ENCODE measurements at places on chromosomes 2 and 18.

DNA sequence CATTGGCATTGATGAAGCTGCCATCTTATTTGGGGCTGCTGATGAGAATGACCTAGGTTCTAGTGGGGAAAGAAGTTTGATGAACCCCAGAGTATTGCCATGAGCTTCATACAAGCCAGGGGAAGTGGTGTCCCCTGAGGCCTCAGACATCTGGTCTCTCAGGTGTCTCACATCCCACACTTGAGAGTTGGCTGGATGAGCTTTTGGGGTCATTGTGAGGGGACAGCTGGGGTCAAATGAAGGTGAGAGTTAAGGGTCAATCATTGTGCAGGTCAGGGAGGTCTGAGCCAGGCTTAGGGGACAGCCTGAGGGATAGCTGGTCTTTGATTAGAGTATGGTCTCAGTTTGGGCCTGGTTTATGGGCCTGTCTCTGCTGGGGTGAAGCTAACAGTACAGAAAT is 336.5 kb downstream of the CYP26B1 start:
- no peak for DNase-seq

DNA sequence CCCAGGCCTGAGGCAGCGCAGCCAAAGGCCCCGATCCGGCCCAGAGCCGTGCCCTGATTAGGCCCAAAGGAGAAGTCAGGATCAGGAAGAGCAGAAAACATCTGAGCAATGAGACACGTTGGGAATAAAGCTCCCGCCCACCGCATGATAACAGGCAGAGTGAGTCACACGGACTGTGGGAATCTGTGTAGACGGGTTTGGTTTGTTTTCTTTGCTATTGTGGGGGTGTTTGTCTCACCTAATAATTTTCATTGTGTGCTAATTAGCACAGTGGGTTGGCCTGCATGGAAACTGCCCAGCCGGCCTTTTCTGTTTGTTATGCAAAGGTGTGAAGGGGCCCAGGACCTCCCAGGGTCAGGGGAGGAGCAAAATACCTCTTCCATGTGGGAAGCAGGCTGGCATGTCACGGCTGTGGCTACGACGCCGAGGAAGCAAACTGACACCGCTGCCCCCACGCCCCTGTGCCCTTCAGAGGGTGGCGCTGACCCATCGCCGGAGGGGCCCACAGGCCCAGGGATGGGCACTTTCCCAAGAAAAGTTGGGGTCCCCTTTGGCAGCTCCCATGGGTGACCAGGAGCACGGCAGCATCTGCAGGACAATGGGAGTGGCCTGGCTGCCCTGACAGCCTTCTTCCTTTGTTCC is 68.4 kb upstream of the CTDP1 start:
- no peak for DNase-seq

GRCh38 chr2:212535996-212536816 is 2.4 kb downstream of the ERBB4 start:
- DNase-seq, result no peak

- DNase-seq, result no peak
Observed at GRCh38 chr2:41027095-41027494, 575.2 kb upstream of the SLC8A1 start.

DNA sequence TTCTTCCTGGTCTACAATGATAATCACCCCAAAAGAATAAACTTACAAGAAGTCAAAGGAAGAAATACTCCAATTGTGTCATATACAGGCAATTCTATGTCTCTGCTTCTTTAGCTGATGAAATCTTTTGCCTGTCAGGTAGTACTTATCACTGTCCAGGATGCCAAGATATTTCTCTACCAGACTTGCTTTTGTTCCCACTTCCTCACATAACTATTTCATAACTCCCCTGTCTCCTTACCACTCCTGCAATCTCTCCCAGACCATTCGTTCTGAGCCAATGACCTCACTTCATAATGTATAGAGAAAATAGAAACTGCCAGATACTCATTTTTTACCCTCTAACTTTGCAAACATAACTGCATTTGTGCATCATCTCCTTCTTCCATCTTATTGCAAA is 39.1 kb downstream of the HNMT start:
- DNase-seq, result no peak

DNA sequence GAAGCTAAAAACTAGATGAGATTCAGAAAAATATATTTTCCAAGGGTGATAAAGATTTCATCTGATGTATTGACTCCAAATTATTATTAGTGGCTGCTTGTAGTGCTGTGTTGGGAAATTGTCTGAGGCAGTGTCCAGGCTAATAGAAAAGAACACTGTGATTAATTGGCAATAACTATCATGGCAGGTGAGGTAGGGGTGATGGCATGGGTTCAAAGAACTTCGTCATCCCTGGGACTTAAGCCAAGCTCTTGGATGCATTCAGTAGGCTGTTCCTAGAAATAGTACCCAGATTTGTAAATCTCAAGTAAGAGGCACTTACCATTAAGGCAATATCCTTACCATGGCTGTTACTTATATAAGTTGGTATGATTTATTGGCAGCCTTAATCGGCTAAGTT is 13.2 kb upstream of the RAPGEF4 start:
- no peak for DNase-seq

DNA sequence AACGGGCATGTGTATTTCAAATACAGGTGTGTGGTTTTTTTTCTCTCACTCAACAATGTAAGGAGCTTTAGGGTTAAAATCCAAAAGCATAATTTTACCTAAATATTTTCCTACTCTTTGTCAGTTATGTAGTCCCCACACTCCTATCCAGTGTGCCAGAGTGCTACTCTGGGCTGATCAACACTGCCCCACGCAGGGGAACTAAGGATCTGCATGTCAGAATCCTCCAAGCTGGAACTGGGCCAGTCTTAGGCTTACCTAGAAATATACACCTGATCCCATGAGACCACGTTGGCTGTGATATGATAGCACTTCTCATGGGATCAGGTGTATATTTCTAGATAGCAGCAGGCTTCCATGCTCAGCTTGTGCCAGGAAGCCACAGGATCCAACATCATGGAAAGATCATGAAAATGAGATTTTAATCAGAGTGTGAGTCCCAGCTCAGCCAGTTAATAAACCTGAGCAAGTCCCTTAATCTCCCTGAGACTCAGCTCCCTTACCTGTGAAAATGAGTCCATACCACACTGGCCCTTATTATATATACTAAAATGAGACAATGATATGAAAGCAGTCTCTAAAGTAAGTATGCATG is 29.7 kb downstream of the CCDC141 start:
- DNase-seq, result no peak

DNA sequence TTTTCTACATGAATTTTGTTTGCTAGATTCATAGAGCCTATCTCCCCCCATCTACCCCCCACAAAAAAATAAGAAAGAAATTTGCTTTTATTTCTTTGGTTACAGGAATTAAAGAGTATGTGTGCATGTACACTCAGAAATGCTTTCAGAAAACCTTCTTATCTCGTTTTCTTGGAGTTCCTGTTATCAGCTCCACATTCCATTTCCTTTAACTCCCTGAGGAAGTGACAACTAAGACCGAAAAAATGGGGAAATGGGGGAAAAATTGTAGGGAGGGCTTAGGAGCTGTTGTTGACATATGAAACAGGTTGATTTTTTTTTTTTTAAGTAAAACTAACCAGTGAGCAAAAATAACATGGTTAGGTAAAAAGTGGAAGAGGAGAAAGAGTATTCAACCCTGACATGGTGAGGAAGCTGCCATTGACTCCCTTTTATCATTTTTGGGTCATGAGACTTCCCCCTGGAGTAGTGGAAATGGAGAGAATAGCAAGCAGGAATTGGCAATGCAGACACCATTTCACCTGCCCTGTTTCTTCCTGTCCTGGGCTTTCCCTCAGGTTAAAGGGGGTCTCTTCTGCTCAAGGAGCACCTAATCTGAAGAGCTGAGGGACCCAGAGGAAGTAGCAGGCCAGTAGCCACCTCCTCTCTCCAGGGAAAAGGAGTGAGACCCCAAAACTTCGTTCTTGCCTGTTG is 93.5 kb downstream of the OSBPL6 start:
- DNase-seq, result no peak

- no peak for DNase-seq
Observed at GRCh38 chr2:10469955-10470608, 22.0 kb upstream of the ODC1 start.

- no peak for DNase-seq
Observed at GRCh38 chr2:170716851-170717598, 1.9 kb downstream of the SP5 start.

DNA sequence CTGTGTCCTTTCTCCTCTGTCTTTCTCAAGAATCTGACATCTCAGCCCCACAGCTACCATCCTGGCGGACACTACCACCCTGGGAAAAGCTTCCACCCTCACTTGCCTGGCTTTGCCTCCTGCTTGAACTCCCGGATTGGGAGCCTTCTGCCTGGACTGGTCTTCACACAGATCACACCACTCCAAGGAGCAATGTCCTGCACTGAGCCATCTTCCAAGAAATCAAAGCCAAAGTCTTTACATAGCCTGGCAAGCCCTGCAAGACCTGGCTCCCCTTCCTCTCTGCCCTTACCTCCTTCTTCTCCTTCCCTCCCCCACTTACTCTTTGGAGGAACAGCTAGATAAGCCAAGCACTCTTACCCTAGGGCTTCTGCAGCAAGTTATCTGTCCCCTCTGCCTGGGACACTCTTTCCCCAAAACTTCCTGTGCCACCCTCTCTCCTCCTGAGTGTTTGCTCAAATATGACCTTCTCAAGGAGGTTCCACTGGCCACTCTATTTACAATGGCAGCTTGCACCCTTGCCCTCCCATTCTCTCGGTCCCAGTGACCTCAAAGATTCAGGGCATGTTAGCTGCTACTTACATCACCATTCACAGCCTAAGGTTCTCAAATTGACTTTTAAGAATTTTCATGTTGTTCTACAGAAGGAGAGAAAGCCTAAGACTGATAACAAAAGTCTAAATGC is 9.7 kb downstream of the ATP8B1 start:
- no peak for DNase-seq

DNA sequence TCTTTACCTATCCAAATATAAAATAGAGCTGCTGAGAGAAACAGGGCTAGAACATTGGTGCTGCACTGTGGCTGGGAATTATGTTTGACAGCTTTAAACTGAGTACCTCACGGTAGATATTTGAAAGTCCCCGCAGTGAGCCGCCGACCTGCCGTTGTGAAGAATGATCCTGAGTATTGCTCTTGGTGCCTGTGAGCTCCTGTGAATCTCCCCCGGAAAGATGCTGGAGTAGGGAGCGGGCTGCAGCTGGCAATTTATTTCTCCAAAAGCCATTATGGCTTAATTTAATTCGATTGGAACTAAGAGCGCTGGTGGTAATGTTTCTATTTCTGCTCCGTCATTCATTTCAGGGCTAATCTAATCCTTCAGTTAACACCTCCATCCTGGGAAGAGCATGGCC is 129.4 kb upstream of the TPO start:
- no peak for DNase-seq

- no peak for DNase-seq
Observed at GRCh38 chr2:197196541-197197180, 113.9 kb downstream of the ANKRD44 start.

DNA sequence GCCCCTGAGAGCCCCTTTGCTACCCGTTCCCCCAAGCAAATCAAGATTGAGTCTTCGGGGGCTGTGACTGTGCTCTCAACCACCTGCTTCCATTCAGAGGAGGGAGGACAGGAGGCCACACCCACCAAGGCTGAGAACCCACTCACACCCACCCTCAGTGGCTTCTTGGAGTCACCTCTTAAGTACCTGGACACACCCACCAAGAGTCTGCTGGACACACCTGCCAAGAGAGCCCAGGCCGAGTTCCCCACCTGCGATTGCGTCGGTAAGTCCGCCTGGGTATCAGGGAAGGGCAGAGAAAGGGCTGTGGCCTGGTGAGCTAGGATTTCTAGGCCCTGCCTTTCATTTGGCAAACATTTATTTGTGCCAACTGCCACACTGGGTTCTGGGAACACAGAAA is 63.4 kb downstream of the TET3 start:
- no peak for DNase-seq

GRCh38 chr2:76867854-76868253 is 654.3 kb downstream of the LRRTM4 start:
- DNase-seq, result no peak

DNA sequence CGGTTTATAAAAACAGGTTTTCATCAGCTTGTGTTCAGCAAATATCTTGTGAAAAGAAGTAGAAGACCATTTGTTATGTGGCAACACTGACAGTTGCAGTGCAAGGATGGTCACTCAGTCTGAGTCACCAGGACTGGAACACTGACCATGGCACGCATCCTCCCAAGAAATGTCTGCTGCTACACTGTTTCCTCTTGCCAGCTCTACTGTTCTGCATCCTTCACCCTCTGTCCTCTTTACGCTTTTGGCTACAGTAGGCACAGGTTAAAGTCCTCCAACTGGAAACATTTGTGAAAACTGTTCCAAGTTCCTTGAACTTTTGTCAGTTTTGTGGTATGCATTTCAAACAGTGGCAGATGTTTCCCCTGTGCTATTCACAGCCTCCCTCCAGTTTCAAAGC is 39.4 kb downstream of the OSR1 start:
- no peak for DNase-seq

GRCh38 chr2:152448606-152449005 is 113.6 kb downstream of the FMNL2 start:
- no peak for DNase-seq

GRCh38 chr18:21908711-21909110 is 168.1 kb downstream of the MIB1 start:
- no peak for DNase-seq

DNA sequence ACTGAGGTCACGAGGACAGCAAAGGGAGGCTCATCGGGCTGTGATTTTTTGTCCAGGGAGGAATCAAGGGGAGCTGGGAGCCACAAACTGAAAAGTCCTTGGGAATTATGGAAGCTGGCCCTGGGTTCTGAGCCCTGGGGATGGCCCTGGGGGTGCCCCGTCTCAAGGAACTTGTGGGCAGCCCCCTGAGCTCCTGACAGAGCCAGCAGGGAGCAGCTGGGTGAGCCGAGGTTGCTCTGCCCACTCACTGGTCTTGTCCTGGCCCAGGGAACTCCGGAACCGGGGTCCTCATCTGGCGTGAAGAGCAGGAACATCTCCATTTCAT is 61.3 kb upstream of the HDAC4 start:
- no peak for DNase-seq

GRCh38 chr2:154623819-154624218 is 74.7 kb upstream of the KCNJ3 start:
- DNase-seq, result no peak

DNA sequence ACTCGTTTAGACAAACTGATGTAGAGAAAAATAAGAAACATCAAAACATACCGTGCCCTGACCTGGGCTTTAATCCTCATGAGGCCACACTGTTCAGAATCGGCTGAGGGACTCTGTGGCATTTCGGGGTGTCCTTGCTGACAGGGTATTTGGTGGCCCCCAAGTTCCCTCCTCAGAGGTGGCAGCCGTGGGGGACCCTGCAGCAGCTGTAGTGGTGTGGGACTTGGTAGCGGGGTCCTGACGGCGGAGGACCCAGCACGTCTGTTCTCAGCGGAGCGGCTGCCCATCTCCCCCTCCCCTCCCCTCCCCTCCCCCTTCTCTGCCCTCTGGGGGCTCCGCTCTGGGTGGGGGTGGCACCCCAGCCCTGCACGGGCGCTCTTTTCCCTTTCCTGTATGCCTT is 18.4 kb downstream of the KCNG2 start:
- no peak for DNase-seq
